ENCODE measurements at places on chromosomes 3 and 15.

- DNase-seq = no peak
Measured at GRCh38 chr15:82763361-82764116, 42.3 kb downstream of the FSD2 start.

GRCh38 chr3:128725547-128726022, 398 bp upstream of the RAB7A start:
- DNase-seq = no peak

GRCh38 chr3:190485830-190486532, 27.9 kb upstream of the IL1RAP start:
- no peak for DNase-seq

DNA sequence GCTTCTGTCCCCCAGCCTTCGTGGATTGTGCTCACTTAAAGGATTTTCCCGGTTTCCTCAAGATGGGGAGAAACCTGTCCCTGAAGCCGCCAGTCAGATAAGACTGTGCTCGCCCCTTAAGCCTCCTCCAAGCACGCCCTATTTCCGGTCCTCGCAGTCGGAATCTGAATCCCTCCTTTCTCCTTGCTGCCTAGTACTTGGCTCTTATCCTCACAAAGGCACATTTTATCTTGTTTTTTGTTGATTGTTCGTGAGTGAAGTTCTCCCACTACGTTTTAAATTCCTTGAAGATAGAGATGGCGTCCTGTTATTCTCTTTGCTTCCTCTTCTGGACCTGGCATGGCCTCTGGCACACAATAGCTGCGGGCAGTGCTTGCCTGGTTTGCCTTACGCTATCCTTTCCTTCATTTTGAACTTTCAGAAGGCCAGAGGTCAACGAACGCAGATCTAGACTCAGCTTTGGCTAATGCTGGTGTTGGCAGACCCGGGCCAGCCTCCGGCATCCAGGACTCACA, 1.7 kb downstream of the CLDN11 start:
- no peak for DNase-seq

DNA sequence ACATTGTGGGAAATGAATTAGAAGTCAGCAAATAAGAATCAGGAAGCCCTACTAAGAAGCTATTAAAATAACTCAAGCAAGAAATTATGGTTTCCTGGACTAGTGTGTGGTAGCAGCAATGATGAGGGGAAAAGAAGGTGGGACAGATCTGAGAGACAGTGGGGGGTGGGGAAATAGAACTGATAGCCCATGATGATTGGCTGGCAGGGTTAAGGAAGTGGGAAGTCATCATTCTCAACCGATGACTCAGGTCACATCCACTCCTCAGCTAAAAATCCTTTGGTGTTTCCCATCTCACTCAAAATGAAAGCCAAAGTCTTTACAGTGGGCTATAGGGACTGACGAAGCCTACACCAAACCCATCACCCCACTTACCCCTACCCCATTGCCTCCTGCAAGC, 153.9 kb upstream of the ARHGEF26 start:
- no peak for DNase-seq

GRCh38 chr3:107604057-107604822, 81.5 kb downstream of the BBX start:
- DNase-seq = no peak

- no peak for DNase-seq
Measured at GRCh38 chr3:137792626-137793271, 28.6 kb downstream of the SOX14 start.

DNA sequence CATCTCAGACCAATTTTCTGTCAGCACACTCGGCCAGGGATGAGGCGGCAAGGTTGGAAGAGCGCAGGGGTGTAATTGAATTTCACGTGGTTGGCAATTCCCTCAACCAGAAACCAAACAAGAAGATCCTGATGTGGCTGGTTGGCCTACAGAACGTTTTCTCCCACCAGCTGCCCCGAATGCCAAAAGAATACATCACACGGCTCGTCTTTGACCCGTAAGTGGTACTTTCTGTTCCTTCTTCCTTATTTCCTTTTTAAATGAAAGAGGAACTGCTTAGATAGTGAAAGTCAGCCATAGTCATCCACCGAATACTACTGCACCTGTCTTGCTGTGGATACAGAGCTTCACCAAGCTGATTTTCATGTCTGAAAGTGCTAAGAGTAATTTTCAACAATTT, 60.1 kb downstream of the SGO1 start:
- no peak for DNase-seq

DNA sequence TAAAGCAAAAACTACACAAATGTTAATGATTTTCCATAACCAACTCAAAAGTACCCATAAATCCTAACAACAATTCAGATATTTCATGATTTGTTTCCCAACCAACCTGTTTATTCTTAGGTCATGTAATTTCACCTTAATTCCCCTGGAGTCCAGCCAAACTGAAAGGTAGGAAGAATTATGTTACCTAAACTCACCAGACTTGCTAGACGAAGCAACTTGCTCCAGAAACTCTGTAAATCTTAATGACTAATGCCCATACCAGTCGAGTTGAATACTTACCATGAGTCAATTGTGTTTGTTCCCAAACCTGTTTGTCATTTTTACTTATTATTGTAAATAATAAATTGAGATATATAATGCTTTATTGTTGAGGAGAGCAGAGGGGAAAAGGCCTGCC, 1030.0 kb downstream of the TBL1XR1 start:
- DNase-seq = no peak

- no peak for DNase-seq
Measured at GRCh38 chr3:184228376-184229137, 828 bp upstream of the VWA5B2 start.

GRCh38 chr3:31341130-31341529, 191.6 kb upstream of the STT3B start:
- no peak for DNase-seq

DNA sequence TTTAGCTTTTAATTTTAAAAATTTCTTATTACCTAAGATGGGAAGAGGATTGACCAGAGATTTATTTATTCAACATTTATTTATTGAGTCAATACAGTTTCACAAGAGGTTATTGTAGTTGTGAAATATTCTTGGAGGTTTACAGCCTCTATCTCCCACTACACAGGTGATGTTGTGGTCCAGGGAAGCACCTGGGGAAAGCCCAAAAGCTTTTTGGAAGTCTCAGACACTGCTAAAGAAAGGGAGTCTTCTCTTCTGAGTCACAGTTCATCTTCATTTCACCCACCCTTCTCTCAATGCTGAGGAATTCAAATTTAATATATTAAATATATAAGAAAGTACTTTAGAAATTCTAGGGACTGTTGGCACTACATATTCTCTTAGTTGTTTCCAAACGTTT, 41.8 kb downstream of the SERPINI1 start:
- no peak for DNase-seq

- no peak for DNase-seq
Measured at GRCh38 chr15:25618161-25618560, 179.3 kb upstream of the UBE3A start.

- no peak for DNase-seq
Measured at GRCh38 chr3:71103430-71103921, 480.1 kb downstream of the FOXP1 start.

DNA sequence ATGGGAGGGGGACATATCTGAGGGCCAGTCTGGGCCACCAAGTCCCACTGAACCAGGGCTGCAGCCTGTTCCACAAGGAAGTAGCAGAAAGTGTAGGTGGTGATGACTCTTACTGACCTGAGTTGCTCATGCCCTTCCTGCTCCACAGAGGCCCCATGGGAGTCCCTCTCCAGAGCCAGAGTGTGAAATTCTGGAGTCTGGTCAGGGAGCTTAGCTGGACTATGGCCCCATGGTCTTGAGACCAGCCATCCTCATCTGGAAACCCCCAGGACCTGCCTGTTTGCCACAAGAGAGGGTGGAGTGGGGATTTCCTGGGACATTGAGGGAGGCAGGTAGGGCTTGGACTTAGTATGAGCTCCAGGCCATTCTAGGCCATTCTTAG, 3.0 kb downstream of the SPINT1 start:
- DNase-seq = no peak

DNA sequence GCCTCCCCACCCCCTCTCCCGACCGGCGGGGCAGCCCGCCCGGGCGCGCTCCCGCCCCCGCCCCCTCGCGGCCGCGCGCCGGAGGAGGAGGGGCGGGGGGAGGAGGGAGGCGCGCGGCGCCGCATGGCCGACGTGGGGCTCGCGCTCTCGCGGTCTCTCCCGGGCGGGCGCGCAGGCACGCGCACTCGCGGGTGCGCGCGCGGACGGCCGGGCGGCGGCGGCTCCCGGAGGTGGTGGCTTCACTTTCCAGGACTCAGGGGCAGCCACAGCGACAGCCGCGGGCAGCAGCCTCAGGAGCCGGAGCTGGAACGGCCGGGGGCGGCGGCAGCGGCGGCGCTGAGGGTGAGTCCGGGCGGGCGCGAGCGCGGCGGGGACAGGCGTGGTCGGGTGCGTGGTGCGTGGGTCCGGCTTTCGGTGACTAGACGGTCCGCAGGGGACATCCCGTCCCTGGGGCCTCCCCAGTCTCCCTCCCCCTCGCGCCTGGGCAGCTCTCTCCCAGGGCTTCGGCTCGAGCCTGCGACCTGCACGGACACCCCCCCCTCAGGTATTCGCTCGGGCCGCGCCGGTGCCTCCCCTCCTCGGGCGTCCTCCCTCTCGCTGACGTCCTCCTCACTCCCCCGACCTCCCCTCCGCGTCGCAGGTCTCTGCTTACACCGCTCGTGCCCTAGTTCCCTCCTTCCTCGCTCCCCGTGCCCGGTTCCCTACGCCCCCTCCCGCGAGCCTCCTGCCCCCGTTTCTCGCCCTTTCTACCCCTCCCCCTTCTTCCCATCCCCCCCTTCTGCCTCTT, at the start of gene UBE2E2:
UBE2E2 (plus strand) TSS at position 407 of the 787 bp plus-strand sequence.
- DNase-seq = peak; percentile 88

DNA sequence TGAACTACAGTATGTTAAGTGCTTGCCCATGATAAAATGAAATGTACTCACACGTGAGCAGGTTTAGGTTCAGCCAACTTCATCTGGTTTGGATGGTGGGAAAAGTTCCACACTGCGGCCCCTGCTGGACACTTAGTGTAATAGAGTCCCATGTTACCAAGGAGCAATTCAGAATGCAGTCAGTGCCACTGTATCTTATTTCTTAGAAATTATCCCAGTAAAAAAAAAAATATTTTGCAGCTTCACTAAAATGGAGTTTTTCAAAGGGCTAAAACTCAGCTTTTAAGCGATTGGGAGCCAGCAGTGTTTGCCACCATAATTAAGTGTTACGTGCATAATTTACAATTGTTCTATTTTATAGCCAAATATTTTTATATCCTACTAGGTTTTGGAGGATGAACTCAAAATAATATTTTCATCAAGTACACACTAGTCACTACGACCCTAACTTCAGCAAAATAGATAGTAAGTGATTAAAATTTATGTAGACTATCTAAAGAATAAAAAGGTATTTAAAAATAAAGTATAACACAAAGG, 371.7 kb upstream of the GBE1 start:
- no peak for DNase-seq

DNA sequence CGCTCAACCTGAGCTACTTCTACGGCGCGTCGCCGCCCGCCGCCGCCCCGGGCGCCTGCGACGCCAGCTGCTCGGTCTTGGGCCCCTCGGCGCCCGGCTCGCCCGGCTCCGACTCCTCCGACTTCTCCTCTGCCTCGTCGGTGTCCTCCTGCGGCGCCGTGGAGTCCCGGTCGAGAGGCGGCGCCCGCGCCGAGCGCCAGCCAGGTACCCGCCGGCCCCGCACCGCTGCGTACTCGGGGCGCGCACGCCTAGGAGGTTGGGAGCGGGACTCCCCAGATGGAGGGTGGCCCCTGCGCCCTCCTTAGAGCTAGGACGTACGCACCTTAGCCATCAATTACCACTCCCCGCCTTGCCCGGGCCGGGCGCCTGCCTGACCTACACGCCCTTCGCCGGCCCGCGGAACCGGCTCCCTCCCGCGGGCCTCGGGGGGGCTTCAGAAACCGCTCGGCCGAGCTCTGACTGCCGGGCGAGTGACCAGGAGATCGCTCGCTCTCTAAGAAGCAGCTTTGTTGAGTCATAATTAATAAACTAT, 466 bp downstream of the NFKBIZ start:
- DNase-seq = peak; percentile 82

- no peak for DNase-seq
Measured at GRCh38 chr3:189516039-189516438, 115.2 kb upstream of the TP63 start.

DNA sequence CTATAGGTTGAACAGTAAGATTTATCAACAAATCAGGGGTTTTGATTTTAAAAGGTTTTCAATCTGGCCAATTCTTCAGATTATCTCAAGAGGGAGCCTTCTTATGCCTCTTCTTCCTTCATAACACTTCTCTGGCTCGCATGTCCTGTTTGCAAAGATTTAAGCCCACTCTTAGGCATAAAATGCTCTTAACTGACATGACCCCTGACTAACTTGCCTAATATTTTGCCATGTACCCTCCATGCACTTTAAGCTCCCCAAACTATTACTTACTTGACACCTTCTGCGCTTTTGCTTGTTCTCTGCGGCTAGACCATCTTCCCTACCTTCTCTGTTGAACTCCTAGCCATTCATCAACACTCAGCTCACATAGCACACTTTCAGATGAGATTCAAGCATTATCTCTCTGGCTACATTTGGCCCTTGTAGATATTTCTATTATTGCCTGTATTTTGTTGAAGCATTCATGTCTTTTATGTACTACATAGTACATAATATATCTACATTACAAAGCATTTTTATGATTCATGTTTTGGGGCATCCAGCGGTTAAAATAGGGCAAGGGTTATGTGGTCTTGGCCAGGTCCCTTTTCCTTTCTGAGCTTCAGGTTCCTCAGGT, 1.0 kb upstream of the ARIH1 start:
- DNase-seq = no peak

GRCh38 chr3:99509224-99509623, 129.2 kb upstream of the COL8A1 start:
- DNase-seq = no peak

DNA sequence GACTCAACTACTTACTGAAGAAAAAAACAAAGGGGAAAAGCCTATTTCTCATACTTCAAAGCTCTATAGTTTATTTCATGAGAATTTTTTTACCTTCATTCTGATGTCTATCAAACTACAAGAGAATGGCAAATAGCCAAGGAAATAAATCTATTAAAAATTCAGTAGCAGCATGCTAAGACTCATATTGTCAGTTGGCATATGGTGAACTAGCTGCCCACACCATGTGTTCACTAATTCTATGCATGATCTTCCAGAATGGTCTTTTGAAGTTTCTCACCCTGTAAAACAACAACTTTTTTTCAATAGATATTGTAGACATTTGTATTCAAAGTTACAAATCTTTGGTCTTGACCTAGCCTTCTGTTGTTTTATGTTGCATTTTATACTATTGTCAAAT, 386.2 kb downstream of the RSL24D1 start:
- DNase-seq = no peak

DNA sequence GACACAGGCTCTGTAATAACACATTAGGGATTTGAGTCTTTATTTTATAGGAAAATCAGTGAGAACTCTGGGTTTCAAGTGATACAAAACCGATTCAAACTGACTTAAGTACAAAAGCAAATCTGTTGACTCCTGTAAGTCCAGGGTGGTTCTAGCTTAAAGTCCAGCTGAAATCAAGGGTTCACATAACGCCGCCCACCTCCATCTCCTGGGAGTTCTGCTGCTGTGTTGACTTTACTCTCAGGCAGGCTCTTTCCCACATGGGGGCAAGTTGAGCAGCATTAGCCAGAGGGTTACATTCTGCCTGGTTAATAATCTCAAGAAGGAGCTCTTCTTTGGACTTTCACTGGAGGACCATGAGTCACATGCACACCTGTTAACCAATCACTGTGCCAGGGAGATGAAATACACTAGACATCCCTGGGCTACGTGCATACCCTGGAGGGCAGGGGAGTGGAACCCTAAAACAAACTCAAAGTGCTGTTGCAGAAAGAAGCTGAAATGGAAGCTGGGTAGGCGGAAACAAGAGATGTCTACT, 9.7 kb upstream of the RNF7 start:
- no peak for DNase-seq

- no peak for DNase-seq
Measured at GRCh38 chr15:41780727-41781126, 6.4 kb downstream of the MAPKBP1 start.

- DNase-seq = no peak
Measured at GRCh38 chr3:63580151-63580550, 72.3 kb upstream of the SNTN start.

All from left forelimb (tissue), 1 donor.